ENCODE measurements at places on chromosomes 12 and 14. TPM values are rescaled to one million over a fixed set of nuclear protein-coding genes. Genes with fewer than 3 reads are reported as not detected.

The CLEC4D gene
- not detected for total RNA-seq

The CFAP54 gene
- total RNA-seq: 0.75 TPM

The TAS2R20 gene
- 0.50 TPM for total RNA-seq

The CLEC12A gene
- 0.65 TPM for total RNA-seq

The NEUROD4 gene
- total RNA-seq: not detected

The FCF1 gene
- 56.6 TPM for total RNA-seq

The GALNT6 gene
- total RNA-seq: 17.8 TPM

The FOXG1 gene
- total RNA-seq: not detected

The EMC9 gene
- total RNA-seq: 45.0 TPM

The ARG2 gene
- 6.8 TPM for total RNA-seq

The CLEC9A gene
- not detected for total RNA-seq

The DEGS2 gene
- 0.25 TPM for total RNA-seq

The TGFB3 gene
- total RNA-seq: 2.1 TPM

The TMEM253 gene
- not detected for total RNA-seq

The KRT81 gene
- not detected for total RNA-seq

The KRT2 gene
- not detected for total RNA-seq

The ANO2 gene
- total RNA-seq: not detected

The SERPINA3 gene
- total RNA-seq: not detected

The ZDHHC22 gene
- total RNA-seq: not detected

The SDSL gene
- total RNA-seq: not detected

The LIN7A gene
- total RNA-seq: not detected

The ERGIC2 gene
- 85.1 TPM for total RNA-seq

The CTSG gene
- total RNA-seq: 0.93 TPM

The CLEC1B gene
- total RNA-seq: not detected

The GUCY2C gene
- not detected for total RNA-seq

The OR5AU1 gene
- not detected for total RNA-seq

The GAS2L3 gene
- total RNA-seq: 4.2 TPM

The DIO3 gene
- not detected for total RNA-seq

The GDF3 gene
- not detected for total RNA-seq

The TAS2R9 gene
- not detected for total RNA-seq

The PTPRQ gene
- total RNA-seq: not detected

The KRT6B gene
- total RNA-seq: not detected

The NOS1 gene
- not detected for total RNA-seq

The GPR162 gene
- total RNA-seq: not detected

The FKBP4 gene
- total RNA-seq: 70.7 TPM

The ADAM21 gene
- total RNA-seq: not detected

Data from activated CD4-positive, alpha-beta memory T cell treated with anti-CD3 and anti-CD28 coated beads, Interleukin-2, amount 10 ng/mL, durations not matched to agents 7 days and 5 days (primary cell).